ENCODE measurements at places on chromosomes 6 and 20.
A peak's percentile ranks its signal among the peaks of the same experiment; 100 is the strongest.

GRCh38 chr6:75931011-75931680, 141.3 kb downstream of the IMPG1 start:
- peak; percentile 52 for DNase-seq

DNA sequence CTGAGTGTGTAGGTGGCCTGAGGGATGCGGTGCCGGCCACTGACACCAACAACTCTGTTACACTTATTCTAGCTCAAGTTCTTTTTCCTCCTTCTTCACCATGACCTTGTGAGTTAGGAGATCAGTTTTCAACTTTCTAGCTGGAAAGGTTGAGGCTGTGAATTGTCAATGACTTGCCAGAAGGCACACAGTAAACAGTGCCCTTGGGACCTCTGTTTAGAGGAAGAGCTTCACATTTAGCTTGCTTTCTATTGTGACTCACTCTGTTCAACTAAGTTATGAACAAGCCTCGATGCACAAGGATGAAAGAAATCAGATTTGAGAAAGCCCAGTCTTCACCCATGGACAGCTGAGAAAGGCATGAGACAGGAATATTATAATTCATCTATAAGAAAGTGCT, 455.6 kb downstream of the MAFB start:
- no peak for DNase-seq

DNA sequence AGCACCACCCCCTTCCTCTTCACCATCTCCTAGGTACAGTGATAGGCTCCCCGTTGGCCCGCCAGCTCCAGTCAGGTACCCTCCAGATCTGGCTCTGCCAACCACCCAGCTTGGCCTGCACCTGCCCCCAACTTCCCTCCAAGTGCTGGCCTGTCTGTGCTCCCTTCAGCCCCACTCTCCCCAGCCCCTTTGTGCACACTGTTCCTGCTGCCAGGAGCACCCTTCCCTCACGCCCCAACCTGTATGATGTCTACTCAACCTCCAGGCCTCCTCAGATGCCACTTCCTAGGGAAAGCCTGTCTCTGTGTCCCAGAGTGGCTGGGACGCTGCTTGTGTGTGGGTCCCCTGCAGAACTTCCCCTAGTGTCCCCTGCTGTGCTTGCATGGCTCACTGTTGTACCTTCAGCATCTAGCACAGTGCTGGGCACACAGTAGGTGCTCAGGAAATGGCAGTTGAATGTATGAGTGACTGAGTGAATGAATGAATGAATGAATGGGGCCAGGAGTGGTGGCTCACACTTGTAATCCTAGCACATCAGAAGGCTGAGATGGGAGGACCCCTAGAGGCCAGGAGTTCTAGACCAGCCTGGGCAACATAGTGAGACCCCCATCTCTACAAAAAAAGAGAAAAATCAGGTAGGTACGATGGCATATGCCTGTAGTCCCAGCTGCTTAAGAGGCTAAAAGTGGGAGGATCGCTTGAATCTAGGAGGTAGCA, 3.0 kb downstream of the ZBP1 start:
- DNase-seq: no peak

DNA sequence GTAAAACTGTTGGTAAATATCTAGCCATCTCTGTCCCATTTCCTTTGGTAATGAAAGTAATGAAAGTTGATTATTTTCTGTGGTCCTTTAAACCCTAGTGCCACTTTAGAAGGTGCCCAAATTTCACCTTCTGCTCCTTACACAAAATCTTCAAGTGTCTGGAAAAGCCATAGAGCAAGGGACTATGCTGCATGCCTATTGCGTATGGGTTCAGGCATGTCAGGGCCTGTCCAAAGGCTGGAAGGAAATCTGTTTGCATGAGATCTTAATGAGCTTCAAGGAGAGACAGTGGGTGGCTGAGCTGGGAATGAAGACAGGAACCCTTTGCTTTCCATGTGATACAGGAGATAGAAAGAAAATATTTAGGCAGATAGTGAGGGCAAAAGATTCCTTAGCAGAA, 66.6 kb upstream of the CCN6 start:
- DNase-seq: peak; percentile 50

GRCh38 chr6:83862776-83863471, 3.4 kb downstream of the CYB5R4 start:
- peak; percentile 69 for DNase-seq

DNA sequence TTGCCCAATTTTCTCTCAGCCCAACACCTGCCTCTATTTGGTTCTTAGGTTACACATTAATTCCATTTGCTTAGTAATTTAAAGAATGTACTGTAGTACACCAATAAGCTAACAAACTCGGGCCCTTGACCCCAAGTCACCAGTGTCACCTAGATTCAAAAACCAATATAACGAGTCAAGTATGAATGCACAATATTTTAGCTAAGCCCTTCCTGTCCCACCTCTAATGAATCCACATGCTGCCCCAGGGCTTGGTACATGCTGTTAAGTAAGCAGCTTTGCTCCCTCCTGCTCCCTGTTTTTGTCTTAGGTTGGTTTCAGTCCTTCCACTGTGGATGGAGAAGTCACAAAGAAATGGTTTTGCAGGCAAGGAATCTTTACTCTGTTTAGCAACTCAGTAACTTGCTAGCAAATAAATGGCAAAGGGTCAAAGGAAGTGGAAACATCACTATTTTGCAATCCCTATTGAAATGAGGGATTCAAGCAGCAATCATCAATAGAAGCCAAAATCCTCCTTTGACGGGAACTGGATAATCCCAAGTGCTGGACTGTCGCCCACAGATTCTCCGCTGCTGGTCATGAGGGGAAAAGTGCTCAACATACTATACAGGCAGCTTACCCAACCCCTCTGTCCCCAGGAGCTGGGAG, 5.0 kb upstream of the MPC1 start:
- DNase-seq: no peak

- no peak for DNase-seq
These were observed 519 bp downstream of the MTRF1L start for GRCh38 chr6:153001767-153002612.

- peak; percentile 78 for DNase-seq
These were observed 43.1 kb downstream of the CD109 start for GRCh38 chr6:73739096-73739495.

DNA sequence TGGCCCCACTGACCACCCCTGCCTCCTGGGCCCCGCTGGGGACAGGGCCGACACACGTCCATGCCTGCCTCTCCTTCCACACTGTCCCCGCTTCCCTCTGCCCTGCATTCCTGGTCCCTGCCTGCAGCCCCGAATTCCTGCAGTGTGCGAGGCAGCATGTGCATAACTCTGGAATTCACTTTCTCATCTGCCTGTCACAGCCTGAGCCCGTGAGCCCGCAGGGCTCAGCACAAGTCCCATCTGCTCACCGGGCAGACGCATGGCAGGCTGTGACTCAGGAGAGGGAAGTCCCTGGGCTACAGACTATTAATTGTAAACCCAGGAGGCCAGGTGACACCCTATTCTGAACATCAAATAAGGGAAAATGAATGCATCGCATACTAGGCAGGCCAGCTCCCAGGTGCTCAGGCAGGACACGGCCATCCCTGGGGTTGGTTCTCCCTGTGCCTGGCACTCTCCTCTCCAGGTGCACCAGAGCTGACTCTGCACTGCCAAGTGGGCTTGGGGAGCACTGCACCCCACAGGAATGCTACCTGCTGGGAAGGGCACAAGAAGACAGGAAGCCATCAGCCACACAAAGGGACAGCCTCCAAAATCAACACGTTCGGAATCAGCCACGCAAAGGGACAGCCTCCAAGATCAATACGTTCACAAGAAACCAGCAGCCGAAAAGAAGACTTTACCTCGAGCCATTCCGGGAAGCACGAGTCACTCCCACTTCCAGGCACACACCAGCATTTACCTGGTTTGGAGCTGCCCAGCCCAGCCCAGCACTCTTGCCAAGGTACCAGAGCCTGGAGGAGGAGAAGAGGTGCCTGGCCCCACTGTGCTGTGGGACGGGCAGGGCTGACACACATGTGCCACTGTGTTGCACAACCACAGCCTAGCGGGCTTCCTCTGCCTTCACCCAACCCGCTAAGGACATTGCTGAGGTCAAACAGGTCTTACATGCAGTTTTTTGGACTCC, 65.9 kb downstream of the DLL1 start:
- peak; percentile 44 for DNase-seq
